CD4-positive, alpha-beta T cell treated with Interleukin-10 for 1 hour (primary cell): ENCODE measurements at places on chromosomes 7 and 10.

- peak; percentile 10 for DNase-seq
Observed at GRCh38 chr7:91089382-91089963, 174.8 kb upstream of the FZD1 start.

GRCh38 chr10:73877533-73878160, 3.3 kb upstream of the CAMK2G start:
- no peak for DNase-seq

DNA sequence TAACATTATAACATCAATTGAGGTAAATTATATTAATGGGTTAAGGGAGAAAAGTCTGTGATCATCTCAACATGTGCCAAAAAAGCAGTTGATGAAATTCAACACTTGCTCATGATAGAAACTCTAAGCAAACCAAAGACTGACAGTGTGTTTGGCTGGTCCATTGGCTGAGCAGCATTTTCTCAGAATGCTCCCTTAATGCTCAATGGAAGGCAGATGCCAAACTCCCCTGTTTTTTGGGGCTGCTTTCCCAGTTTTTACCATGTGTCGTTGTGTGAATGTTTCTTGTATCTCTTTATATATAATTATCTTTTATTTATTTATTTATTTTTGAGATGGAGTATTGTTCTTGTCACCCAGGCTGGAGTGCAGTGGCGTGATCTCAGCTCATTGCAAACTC, 114.7 kb downstream of the SEC23IP start:
- DNase-seq = no peak

DNA sequence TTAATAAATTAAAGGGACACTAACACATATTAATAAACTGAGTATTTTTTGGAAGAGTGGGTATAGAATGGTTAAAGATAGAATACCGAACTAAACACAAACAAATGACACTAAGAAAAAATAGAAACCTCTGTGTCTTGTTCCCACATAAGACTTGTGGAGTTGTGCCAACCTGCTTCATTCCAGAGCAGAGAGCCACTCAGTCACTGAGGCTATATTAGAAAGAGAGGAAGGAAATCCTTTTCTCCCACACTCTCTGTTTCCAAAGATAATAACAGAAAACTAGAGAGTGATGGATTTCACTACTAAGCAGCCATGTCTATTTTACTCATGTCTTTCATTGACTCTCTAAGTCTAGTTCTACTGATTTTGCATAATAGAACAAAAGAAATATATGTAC, 26.0 kb downstream of the CTNNA3 start:
- DNase-seq = no peak

DNA sequence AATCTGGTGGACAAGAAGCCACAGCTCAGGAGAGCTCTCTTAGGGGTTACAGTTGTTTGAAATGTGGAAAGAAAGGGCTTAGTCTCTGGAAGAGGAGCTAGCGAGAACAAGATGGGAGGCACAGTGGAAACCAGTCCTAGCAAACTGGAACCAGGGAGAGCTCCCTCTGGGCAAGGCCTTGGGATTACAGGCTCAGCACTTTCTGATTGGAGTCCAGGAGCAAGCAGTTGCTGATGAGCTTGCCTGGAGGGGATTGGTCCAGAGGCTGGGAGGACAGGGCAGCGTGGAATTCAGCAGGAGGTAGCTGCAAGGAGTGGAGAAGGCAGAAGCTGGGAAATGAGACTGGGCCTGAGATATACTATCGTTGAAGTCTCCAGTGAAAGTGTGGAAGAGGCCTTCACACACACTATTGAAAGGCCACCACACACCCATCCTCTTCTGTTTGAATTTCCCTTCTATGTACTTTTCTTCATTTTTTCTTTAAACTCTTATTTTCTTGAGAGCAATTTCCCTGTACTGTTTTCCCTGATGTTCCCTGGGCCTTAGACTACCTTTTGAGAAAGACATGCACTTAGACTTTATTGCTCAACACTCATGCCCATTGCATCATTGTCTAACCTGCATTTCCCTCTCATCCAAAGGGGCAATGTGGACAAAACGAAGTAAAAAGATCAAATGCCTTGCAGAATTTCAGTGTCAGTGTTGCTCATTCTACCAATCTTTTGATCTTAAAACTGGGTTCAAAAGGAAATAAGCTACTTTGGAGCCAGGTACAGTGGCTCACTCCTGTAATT, 57.8 kb upstream of the LANCL2 start:
- no peak for DNase-seq

DNA sequence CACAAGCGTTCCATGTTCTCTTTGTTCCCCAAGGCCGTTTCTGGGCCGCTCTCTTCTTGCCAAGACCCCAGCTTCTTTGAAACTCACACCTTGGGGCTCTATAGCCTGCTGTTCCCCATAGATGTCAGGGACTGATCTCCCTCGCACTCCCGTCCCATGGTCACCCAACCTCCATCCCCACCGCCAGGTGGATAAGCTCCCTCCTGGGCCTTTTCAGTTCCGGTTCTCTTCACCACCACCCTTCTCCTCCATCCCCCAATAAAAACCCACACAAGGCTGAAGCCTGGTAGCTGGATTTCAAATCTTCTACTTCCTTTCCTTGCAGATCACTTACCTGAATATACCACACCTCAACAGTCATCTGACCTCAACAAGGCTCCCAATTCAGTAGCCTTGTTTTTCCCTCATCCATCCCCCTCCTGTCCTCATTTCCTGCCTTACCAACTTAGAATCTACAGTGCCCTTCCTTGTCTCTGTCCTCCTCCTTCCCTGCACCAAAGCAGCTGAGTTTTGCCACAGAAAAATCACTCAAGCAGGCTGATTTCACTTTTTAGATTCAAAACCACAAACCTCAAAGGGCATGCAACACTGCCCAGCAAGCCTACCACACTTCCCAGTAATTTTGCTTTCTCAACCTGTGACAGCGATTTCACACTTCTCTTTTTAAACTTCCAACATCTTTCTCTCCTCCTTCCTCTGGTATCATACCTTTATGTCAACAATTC, 7.7 kb downstream of the SLC37A3 start:
- no peak for DNase-seq

DNA sequence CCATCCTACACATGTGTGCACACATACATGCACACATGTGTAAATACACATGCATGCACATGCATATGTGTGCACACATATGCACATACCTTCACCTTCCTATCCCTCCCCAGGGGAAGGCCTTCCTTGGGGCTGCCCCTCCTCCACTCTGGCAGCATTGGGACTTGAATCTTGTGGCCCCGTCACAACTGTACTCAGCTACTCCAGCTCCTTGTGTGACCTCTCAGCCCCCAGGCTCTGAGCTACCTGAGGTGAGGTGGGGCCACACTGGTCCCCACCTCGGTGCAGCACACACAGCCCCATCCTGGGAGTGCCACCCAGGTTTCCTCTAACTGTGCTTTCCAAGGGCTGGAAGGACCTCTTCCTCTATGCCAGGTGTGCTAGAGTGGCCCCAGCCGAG, 116.0 kb downstream of the LHPP start:
- no peak for DNase-seq

GRCh38 chr7:117825132-117825531, 48.1 kb downstream of the CTTNBP2 start:
- no peak for DNase-seq

- no peak for DNase-seq
Observed at GRCh38 chr10:16949816-16950215, 132.6 kb upstream of the RSU1 start.

DNA sequence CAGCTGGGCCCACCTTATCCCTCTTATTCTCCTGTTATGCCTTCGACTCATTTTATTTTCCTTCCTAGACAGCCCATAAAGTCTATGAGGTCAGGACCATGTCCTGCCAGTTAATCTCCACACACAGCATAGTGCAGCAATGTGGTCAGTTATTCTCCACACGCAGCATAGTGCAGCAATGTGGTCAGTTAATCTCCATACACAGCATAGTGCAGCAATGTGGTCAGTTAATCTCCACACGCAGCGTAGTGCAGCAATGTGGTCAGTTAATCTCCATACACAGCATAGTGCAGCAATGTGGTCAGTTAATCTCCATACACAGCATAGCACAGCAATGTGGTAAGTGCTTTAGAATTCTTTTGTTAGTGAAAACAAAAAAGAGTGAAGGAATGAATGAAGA, 77.8 kb downstream of the TEX36 start:
- DNase-seq = no peak

DNA sequence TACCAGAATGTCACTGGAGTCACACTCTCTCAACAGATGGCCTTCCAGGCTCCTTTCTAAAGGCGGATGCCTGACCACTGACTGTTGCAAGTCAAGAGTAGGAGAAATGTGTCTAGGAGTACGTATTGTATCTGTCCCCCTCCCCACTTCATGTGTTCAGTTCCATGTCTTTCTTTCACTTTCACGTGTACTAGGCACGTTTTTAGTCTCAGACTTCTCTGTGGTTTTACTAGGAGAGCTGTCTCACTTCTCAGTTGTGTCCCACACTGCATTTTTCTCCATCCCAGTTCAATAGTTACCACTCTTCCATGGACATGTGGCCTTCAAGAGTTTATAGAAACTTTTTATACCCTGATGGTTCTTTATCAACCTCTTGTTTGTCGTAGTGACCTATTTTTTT, 893.0 kb downstream of the NRG3 start:
- no peak for DNase-seq

- no peak for DNase-seq
Observed at GRCh38 chr10:86932674-86933073, 24.7 kb downstream of the MMRN2 start.

DNA sequence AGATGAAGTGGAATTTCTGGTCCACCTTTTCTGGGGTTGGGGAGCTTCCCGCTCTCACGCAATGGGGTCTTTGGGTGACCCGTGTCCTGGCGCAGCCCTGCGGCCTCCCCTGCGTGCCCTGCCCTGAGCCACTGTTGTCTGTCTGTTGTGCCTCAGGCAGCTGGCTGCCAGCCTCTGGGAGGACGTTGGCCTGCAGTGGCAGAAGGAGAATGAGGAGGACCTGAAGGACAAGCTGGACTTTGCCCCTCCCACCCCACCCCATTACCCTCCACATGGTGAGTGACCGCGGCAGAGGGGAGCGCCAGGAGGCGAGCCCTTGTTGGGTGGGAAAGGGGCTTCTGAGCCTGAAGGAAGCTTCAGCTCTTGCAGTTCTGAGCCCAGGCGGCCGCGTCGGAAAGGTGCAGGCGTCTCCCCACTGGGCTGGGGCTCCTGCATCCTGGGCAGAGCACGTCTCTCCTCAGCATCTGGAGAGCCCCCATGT, 14.2 kb upstream of the PRKAR1B start:
- DNase-seq = no peak

DNA sequence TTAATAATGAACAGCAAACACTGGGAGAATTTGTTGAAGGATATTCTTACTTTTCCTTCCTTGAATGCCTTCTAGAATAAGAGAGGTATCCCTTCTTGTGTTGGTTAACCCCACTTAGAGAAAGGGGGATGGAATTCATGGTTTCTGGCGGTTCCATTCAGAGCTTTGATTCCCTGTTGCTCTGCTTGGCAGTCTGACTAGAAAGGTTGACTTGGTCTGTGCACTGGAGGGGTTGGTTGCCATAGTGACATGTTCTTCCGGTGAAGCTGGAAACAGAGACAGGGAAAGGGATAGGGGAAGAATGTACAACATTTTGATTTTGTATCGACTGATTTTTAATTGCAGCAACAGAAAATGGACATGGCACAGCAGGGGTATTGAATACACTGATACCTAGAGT, 2.5 kb downstream of the TMEM178B start:
- no peak for DNase-seq

GRCh38 chr7:116317907-116318306, 107.6 kb downstream of the TES start:
- no peak for DNase-seq

DNA sequence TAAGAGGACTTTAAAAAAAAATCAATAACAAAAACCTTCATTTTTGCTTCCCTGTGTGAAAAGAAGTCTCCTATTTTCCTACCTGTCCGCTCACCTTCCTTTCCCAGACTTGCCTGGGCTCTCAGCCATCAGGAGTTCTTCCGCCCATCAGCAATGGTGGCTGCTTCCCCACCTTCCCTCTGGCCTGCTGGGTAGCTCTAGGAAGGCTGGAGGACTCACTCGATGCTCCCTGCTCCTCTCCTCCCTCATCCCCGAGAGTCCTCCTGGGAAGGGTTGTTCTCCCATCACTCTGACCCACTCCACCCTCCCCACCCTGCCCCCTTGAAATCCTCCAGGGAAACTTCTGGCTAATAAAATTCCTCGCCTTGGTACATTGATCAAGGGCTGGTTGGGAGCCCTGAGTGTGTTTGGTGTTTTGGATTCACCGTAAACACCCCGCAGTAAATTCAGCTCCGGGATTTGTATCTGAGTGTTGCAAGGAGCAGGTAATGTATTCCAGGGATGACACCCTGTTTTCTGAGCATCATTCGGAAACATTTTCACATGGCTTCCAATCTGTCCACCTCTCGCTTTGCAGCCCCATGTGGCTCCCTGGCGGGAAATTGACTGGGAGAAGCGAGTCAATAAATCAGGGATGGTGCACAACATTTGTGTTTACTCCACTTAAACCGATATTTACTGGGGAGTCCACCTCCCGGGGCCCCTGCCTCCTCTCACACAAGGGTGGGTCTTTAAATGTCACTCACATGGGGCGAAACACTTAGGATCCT, 126.4 kb upstream of the SDK1 start:
- no peak for DNase-seq

DNA sequence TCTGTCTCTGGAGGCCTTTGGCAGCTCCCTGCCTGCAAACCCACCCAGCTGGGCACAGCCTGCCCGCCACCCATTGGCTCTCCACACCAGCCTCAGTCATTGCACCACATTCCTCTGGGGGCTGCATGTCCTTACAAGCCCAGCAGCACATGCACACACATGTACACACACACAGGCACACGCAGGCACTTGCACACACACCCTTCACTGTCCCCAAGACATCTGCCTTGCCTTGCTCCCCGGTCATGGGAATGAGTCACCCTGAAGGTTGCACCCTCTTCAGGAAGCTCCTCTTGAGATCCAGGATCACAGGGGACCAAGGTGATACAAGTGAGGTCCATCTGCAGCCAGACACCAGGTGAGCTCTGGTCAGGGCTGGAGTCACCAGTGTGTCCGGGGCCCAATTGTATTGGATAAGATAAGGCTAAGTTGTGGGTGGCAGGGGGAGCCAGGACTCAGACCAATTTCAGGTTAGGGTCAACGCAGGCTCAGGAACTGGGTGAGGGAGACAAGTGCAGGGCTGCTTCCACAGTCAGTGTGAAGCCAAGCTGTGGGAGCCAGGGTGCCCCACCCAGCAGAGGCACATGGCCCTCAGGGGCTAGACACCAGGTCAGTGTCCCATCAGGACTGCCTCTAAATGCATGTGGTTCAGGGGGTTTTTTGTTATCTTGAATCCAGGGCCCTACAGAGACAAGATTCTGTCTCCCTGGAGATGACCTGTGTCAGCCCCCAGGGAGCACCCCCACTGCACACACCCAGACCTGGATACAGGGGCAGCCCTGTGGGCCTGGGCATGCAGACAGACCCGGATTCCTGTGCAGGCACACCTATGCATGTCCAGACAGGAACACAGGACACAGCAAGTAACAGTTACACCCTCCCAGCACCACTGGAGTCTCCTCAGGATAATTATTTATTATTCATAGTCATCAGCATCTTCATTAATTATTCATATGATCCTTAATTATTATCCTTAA, 33.8 kb downstream of the KCNH2 start:
- DNase-seq = no peak
